ENCODE measurements at places on chromosomes 16 and 17.

DNA sequence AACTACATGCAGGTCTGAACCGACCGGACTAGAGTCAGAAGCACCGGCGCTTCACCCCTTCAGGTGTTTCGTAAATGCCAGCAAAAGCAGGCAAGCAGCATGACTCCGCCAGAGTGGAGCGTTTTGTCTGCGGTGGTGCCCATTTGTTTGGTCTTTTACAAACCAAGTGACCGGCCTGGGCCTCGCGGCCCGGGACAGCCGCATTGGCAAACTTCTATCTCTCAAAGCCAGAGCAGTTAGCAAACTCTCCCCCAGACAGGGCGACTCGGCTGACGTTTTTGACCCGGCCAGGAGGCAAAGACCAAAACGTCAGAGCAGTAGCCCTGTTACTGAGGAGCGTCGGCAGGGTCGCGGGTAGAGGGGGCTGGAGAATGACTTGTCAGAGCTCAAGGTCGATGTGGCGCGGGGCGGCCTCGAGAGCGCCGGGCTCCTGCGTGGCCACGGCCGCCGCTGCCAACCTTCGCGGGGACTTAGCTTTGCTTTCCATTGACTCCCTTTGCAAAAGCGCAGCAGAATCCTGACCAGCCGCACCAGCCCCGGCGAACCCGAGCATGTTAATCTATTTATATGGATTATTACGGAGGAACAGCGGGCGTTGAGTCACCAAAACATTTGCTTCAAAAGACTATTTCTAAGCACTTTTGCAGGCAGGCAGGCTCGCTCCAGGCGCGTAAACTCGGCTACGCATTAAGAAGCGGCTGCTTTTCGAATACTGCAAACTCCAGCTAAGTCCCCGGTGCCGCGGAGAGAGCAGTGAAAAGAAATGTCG, 763 bp upstream of the SOX9 start:
- no peak for DNase-seq

GRCh38 chr17:45940826-45941225, 46.5 kb downstream of the MAPT start:
- DNase-seq = no peak

DNA sequence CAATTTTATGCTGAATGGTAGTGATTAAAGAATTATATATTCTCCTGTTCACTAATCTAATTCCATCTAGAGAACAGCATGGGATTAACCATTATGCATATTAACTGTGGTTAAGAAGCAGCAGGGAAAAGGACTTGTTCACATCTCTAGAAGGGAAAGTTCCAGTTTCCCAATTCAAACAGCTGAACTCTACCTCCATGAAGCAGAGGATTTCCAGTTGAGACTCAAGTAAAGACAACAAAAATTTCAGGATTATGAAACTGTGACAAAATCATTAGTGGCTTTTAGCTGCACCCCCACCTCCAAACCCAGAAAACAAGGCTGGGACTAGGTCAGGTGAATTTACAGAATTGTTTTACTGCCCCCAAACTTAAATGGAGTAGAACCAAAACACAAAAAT, 73.6 kb downstream of the USP32 start:
- DNase-seq = no peak

- no peak for DNase-seq
Measured at GRCh38 chr16:89956505-89957215, 8.1 kb downstream of the DEF8 start.
